GM10248 (cell line): ENCODE measurements at places on chromosomes 13 and 19.

DNA sequence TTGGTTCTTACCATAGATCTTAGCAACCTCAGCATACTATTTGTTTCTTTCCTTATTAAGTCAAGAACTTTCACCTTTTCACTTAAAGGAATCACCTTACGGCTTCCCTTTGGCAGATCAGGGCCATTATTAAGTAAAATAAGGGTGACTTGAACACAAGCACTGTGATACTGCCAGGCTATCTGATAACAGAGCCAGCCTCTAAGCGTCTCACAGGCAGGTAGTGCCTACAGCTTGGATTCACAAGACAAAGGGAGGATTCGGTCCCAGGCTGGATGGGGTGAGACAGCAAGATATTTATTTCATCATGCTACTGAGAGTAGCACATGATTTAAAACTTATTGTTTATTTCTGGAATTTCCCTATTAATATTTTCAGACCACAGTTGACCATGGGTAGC, 218.6 kb downstream of the FOXO1 start:
- no peak for DNase-seq

DNA sequence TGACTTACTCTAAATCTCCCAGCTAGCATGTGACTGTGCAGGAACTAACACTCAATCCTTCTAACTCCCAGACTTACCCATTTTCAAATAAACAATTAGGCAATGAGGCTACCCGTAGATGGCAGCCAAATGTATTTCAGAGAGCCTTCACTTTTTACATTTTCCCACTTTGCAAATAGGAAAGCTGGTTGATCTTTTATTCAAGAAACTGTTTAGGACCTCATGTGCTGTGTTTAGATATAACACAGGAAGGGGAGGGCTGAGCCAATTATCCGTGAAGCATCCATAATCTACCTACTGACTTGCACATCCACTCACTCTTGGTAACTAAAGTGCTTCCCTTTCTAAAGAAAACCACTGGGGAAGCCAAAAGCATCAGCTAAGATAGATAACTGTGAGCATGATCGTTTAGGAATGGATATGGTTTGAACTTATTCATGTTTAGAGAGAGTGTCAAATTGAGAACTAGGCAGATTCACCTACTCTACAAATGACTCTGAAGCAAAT, 33.4 kb downstream of the MBNL2 start:
- no peak for DNase-seq

GRCh38 chr13:59702269-59702668, 461.5 kb downstream of the DIAPH3 start:
- no peak for DNase-seq

GRCh38 chr13:109548374-109548773, 238.0 kb downstream of the IRS2 start:
- no peak for DNase-seq

GRCh38 chr13:52010890-52011631, at the start of gene ATP7B:
Gene ATP7B (minus strand): TSS chr13:52011450. CDS start chr13:52011337, 113 bp downstream.
- DNase-seq = peak; percentile 41

DNA sequence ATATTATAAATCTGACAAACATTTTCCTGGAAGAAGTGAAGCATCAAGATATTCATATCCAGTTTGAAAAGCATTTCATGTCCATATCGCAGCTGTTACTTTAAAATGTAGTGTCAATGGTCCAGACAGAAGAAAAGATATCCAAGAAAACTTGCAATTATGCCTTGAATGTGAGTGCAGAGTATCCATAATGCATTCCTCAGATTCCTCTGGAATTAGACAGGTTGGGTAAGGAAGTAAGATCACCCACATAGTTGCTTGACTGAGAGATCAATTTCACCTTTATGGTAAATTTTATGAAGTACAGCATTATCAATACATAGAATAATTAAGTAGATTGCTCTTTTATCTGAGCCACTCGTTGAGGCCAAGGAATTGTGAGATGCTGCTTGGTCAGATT, 327.0 kb upstream of the SLITRK5 start:
- no peak for DNase-seq

DNA sequence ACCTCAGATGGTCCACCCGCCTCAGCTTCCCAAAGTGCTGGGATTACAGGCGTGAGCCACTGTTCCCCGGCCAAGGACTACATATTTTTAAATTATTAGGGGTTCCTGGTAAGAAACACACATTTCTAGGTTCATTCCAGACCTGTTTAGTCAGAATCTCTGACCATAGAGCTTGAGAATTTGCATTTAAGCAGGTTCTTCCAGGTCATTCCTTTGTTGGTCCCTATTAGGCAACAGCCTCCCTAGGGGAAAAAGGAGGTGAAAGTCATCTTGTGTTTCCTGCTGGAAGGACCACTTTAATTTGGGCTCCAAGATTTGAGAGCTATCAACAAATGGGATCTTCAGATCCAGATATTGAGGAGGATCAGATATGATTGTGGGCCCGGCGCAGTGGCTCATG, 16.3 kb downstream of the S1PR2 start:
- no peak for DNase-seq

DNA sequence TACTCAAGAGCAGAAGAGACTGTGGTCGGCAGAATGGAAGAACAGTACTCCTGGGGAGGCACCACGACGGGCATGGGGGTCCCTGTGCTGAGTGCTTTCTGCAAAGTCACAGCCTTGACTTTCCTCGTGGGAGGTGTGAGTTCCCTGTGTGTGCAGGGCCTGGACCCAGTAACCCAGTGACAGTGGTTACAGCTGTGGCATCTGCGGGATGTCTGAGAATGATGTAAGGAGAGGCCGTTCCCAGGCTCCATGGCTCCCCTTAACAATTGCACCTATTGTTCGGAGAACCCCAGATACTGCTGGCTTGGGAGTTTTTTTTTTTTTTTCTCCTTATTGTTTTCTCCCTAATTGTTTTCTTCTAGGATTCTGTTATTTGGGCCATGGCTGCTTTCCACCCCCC, 5.1 kb upstream of the NANOS2 start:
- no peak for DNase-seq

- peak; percentile 77 for DNase-seq
Measured at GRCh38 chr19:6501740-6502648, at the start of gene TUBB4A. Gene TUBB4A (minus strand): TSS chr19:6502309. CDS start chr19:6502212, 97 bp downstream.

DNA sequence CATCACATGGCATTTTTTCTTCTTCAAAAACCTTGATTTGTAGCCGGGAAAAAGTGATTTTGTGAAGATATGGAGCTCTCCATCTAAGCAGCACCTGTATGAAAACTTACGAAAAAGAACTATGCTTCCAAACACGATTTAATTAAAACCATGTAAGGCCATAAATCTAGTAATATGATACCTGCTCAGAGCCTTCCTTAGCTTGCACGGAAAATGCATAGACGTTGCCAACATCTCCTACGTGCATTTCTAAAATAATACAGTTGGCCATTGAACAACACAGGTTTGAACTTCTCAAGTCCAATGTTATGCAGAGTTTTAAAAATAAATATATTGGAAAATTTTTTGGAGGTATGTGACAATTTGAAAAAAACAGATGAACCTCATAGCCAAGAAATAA, 59.1 kb upstream of the RNF113B start:
- no peak for DNase-seq

DNA sequence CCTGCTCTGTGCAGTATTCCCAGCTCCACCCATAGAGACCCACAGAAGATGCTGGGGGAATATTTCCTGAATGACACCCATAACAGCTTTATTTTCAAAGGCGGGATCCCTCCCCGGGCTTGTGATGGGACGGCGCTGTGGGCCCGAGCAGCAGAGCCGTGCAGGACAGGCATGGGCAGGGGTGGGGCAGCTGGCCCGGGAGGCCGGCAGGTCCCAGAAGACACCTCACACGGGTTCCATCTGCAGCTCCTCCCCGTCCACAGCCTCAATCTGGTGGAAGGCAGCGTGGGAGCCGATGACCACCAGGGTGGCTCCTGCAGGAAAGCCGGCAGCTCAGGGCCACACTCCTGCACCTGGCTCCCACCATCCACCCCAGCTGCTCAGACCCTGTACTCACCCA, 2.5 kb downstream of the RABAC1 start:
- no peak for DNase-seq

GRCh38 chr13:81773263-81773662, 1432.3 kb upstream of the SPRY2 start:
- no peak for DNase-seq

DNA sequence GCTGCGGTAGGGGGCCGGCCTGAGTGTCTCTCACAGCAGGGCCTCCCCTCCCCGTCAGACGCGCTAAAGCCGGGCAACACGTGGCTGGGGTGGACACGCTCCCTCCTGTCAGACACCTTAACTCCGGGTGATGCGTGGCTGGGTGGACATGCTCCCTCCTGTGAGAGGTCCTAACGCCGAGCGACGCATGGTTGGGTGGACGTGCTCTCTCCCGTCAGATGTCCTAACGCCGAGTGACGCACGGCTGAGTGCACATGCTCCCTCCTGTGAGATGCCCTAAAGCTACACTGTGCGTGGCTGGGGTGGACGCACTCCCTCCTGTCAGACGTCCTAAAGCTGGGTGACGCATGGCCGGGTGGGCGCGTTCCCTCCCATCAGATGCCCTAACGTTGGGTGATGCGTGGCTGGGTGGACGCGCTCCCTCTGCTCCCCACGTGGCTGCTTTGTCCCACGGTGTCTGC, 126.1 kb upstream of the MCF2L start:
- no peak for DNase-seq

DNA sequence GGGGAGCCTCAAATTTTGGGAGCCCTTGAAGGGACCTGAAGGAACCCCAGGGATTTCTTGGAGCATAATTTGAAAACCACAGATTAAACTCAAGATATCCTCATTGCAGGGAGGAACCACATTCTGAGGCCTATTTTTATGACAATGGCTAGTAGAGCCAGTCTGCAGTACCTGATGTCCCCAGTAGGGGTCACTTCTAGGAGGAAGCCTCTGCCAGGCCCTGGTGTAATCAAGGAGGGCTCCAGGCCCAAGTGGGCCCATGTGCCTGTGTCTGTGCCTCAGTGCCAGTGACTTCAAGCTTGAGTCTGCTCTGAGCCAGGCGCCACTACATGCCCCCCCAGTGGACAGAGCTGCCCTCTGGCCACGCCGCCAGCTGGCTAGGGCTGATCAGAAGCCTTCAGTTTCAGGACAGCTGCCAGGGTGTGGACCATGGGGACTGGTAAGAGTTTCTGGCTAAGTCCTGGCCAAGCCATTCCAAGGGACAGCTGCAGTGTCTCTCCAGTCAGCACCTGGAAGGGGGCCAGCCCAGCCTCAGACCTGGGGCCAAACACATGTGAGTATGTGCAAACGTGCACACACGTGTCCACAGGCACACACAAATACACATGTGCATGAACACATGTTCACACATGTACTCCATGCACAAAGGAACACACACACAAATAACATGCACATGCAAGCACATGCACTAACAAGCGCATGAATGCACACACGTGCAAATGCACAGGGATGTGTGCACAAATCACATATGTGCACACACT, 20.5 kb upstream of the SLC7A10 start:
- no peak for DNase-seq

DNA sequence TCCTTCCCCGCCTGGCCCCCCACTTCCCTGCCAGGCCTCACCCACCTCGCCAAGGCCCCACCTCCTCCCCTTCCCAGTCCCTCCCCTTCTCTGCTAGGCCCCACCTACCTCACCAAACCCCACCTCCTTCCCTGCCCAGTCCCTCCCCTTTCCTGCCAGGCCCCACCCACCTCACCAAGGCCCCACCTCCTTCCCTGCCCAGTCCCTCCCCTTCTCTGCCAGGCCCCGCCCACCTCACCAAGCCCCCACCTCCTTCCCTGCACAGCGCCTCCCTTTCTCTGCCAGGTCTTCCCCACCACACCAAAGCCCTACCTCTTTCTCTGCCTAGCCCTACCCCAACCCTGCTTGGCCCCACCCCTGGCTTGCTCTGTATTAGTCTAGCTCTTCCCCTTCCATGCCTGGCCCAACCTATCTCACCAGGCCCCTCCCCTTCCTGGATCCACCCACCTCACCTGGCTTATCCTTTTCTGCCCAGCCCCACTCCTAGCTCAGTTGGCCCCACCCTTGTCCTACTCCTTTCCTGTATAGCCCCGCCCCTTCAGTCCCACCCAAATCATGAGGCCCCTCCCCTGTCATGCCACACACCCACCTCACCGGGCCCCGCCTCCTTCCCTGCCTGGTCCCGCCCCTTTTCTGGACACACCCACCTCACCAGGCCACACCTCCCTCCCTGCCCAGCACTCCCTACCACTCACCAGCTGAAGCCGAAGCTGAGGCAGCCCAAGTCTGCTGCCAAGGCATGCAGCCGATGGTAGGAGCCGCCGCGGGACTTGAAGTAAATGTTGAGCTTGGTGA, 16.2 kb downstream of the CERS1 start:
- DNase-seq = no peak

- DNase-seq = peak; percentile 49
Measured at GRCh38 chr19:49436381-49437017, 4.8 kb downstream of the SLC17A7 start.

GRCh38 chr19:15666883-15667282, 6.0 kb upstream of the CYP4F12 start:
- DNase-seq = no peak

- no peak for DNase-seq
Measured at GRCh38 chr19:20840371-20840770, 64.3 kb downstream of the ZNF66 start.

GRCh38 chr13:104773775-104774174, 1707.6 kb upstream of the SLC10A2 start:
- DNase-seq = no peak

- DNase-seq = no peak
Measured at GRCh38 chr19:41872384-41872774, 4.7 kb upstream of the CD79A start.

DNA sequence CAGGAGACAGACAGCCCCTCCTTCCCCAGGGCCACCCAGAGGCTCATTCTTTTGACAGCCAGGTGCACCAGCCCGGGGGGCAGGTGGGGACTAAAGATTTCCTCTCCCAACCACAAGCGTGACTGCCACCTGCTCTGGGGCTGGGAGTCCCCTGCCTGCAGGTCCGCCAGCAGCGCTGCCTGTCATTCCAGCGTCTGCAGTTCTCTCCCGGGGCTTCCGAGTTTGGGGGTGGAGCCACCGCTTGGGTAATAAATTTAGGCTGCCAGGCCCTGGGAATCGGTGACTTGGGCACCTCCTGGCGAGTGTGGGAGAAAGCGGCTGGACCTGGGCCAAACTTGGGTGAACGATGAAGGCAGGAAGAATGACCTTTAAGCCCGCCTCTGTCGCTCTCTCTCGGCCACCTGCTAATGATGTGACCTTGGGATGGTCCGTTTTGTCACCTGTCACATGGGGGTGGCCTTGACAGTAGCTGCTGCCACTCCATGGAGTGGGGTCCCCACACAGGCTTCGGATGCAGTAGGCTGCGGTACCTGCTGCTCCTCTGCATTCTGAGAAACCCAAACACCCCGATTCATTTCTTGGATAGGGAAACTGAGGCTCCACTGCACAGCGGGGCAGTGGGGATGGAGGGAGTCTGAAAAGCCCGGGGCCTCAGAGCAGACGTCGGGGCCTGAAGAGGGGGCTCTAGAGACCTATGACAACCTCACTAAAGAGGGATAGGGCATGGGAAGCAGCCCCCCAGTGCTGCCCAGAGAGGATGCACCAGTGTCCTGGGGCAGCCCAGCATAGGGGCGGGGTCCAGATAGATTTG, 12.8 kb downstream of the FUT6 start:
- peak; percentile 45 for DNase-seq

GRCh38 chr13:111209613-111210012, 94.5 kb downstream of the ARHGEF7 start:
- no peak for DNase-seq

- no peak for DNase-seq
Measured at GRCh38 chr13:69947582-69947981, 160.0 kb upstream of the ATXN8OS start.

GRCh38 chr19:51157265-51157664, 15.2 kb downstream of the SIGLEC7 start:
- no peak for DNase-seq

- no peak for DNase-seq
Measured at GRCh38 chr13:27839809-27840467, 47.7 kb downstream of the GSX1 start.
